ENCODE measurements at places on chromosomes 2 and 18. TPM values are rescaled to one million over a fixed set of nuclear protein-coding genes. Genes with fewer than 3 reads are reported as not detected.

The DLX2 gene
- 5.0 TPM for total RNA-seq

The RAB6D gene
- 0.06 TPM for total RNA-seq

DNA sequence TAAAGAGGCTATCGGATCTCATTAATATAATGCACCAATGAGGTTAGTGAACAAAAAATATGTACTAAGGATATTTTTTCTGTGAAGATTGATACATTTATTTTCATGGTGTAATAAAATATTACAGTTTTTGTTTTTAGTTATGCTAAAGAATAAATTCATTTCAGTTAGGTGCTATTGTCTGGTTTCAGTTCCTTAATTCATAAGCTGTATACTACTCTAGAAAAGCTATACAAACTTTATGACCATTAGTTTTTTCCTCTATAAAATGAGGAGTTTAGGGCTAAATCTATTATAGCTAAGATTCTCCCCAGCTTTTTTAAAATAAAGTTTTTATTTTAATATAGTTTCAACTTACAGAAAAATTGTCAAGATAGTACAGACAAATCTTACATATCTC lies 1311.7 kb upstream of the NXPH2 start:
- no peak for DNase-seq

GRCh38 chr2:130258356-130258755 lies 60.1 kb upstream of the TUBA3E start:
- DNase-seq, result no peak

GRCh38 chr2:42345986-42346385 lies 15.0 kb downstream of the COX7A2L start:
- DNase-seq, result no peak

Data from G401 (cell line).